NT2/D1 (cell line): ENCODE measurements at places on chromosomes 7 and 10.
A peak's percentile ranks its signal among the peaks of the same experiment; 100 is the strongest.

GRCh38 chr10:124892905-124893304 lies 49.0 kb upstream of the ZRANB1 start:
- DNase-seq = no peak

DNA sequence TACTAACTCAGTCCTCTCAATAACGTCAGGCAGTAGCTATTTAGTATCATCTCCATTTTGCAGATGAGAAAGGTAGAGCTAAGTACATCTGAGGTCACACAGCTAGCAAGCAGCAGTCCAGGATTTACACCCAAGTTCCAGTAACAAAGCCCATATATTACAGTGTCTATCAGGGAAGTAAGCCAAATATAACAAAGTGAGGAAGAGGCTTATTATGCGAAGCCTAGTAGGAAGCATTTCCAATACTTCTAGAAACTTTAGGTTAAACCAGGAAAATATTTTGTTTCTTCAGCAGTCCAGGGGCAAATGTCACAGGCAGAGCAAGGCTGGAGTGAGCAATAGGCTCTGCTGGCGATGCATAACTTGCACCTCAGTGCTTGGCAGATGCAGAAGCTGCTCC lies 53.9 kb downstream of the NOC3L start:
- DNase-seq = no peak

- DNase-seq = no peak
Observed at GRCh38 chr10:44581996-44582395, 197.1 kb upstream of the CXCL12 start.

DNA sequence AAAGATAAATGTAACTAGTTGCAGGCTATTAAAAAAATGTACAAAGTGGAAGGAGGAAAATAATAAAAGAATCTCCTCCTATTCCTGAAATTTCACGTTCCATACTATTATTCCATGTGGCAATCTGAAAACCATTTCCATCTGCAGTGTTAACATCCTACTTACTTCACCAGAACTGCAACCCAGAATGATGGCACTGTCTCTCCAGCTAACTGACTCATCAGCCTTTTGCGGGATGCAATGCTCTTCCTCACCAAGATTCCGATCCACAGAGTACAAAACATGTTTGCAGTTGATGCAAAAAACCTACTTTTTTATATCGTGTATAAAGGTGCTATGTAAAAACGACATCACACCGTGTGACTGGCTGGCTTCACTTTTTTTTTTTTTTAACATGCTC lies 50.8 kb downstream of the ESYT2 start:
- DNase-seq = no peak

- DNase-seq = no peak
Observed at GRCh38 chr7:27133409-27134231, 3.1 kb upstream of the HOXA4 start.

DNA sequence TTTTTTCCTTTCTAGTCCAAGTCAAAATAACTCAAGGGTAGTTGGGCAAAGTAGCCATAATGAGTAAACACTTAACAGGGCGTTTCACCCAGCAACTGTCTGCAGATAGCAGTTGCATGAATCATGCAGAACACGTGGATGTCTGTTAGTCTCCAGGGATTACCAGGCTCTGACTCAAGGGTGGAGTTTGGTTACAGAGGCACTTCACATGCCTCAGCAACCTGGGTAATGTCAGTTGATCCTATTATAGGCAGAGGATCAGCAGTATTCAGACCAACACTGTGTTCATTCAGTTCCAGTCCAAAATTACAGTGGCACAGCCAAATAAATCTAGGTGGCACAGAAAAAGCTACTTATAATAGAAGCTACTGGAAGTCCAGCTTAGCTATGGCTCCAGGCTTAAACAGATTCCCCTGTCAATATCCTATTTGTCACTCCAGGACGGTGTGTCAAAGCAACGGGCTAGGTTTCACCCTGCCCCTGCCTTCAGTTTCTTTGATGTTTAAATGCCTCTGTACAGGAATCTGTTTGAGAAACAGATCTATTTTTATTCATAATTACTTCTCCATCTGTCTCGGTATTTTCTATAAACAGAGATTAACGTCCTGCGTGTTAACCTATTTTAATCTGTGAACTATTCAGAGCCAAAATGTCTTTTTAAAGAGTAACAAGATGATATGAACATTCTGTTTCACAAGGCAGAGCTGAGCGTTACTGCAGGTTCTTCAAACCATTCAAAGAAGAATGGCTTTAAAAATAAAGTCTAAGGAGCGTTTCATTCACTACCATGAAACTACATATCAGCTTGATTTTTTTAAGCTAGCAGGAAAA lies 162.6 kb upstream of the AKR1E2 start:
- DNase-seq = peak; percentile 33

DNA sequence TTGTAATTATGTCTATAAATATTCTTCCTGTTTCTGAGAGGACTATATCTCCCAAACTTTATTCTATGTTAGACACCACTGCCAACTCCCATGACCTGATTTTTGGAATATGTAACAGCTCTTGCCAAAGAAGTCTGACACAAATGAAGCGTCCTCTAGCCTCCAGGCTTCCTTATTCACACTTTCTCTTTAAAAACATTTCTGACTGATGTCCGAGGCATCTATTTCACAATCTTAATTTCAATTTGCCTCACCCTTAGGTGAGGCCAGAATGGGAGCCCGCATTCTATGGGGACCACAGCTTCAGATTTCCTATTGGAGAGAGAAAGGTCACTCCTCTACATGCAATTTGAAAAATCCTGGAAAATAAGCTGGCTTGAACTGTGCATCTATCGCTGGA lies 873.2 kb downstream of the GATA3 start:
- no peak for DNase-seq

DNA sequence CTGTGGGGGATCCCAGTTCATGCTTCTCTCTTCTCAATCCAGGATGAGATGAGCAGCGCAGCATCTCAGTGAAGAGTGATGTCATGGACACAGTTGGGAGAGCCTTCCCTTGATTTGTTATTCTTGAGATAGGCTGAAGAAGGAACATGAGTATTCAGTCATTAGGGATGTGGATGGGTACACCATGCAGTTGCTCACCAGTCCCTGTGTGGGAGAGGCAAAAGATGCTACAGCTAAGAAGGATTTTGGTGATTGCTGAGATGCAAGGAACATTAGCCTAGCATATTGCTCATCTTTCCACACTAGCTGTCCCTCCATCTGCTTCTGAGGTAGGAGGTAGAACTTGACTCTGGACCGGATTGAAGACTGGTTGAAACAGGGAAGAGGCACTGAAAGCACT lies 179.6 kb downstream of the GALNT17 start:
- DNase-seq = no peak

DNA sequence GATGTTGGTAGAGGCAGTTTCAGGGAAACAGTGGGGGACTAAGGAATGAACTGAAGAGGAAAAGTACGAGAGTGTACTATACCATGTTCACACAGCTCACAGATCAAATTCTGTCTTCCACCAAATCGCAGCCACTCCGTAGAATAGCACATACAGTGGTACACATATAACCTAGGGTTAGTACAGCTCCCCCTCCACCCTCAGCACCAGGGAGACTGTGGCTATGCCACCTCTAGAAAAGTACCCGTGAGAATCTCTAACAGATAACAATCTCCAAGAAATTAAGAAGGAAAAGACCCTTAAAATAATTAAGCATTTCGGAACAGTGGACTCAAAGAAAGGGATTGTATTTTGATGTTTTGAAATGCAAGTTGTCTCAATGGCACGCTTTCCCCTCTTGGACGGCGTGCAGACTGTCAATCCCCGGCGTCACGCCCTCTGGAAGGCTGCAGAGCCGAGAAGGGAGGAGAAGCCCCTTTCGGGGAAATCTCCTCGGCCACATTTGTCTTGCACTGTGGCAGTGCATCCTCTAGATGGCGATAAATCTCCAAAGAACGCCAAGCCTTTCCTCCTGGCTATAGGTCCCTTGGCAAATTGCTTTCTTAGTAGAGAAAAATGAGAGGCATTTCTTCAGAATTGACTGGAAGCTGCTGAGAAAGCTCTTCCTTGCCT lies 345.0 kb downstream of the REEP3 start:
- peak; percentile 56 for DNase-seq

DNA sequence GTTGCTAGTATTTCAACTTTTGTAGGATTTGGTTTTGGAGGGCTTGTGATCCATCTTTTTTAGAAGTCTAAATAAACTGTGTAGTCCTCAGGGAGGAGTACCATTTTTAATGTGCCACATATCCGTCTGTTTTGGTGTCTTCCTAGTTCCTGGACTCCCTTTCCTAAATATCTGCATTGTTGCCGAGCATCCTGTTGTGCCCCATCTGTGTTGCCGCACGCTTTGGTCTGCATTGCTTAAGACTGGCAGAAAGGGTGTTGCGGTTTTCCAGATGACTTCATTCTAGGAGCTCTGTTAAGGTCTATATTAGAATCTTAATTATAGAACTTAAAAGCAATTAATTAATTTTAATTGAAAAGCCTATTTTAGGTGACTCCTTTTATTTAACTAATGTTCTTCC lies 49.4 kb downstream of the RBM33 start:
- no peak for DNase-seq

GRCh38 chr10:88810196-88810961 lies 7.8 kb downstream of the LIPM start:
- peak; percentile 20 for DNase-seq

DNA sequence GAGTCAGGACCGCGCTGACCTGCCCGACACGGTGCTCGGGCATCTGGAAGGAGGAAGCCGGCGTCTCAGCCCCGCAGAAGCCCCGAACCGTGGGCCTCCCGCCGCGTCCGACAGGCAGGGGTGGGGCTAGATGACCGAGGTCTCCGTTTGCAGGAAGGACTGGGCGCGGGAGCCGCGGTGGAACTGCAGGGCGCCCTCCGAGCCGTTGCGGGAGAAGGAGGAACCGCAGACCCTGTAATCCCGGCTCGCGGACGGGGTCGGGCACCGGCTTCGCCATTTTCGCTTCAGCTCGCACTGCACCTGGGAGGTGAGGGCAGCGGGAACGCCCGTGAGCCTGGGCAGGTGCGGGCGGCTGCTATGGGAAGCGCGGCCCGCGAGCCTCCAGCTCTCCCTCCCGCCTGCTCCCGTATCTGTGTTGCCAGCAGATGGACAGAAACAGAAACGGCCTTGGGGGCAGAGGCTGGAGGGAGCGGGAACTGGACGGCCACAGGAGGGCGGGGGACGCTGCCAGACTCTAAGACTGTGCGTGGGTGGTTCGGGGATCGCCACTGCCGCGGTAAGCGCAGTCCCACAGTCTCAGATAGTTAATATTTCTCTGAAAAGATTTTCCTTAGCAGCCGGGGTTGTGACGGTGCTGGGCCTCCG lies 114.1 kb downstream of the VIPR2 start:
- DNase-seq = peak; percentile 61
